Activated naive CD4-positive, alpha-beta T cell treated with anti-CD3 and anti-CD28 coated beads, Interleukin-2, amount 10 ng/mL, durations not matched to agents 7 days and 5 days (primary cell): ENCODE measurements at places on chromosomes 11 and 22.
A peak's percentile ranks its signal among the peaks of the same experiment; 100 is the strongest.

DNA sequence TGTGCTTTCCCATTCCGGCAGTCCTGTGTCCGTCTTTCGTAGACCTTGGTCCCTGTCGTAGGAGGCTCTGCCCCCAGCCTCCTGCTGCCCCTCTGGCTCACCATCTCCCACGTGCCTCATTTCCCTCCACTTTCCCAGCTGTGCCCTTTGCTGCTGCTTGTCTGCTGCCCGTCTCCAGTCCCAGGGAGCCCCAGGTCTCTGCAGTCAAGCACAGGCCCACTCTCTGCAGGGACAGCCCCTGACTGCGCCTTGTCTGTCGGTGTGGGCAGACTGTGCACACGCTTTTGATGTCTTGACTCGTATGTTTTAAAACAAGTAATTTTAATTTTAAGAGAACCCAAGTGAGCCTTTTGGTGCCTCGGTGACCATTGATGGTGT, 12.4 kb downstream of the DGCR8 start:
- DNase-seq, result no peak

DNA sequence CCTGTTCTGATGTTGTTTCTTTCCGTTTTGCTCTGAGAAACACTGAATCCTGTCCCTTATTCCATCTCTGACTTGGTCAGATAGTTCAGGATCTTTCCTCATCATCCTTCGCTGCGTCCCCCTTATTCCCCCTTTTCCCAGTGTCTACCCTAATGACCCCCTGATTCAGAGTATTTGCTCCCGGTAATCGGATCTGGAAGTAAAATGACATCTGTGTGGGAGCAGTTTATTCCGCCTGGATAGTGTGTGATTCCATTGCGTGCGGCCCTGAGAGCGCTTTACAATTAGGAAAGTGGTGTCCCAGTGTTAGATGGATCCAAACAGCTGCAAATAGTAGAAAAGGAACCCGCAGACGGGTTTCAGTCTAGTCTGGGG, 606 bp downstream of the DRG1 start:
- no peak for DNase-seq

DNA sequence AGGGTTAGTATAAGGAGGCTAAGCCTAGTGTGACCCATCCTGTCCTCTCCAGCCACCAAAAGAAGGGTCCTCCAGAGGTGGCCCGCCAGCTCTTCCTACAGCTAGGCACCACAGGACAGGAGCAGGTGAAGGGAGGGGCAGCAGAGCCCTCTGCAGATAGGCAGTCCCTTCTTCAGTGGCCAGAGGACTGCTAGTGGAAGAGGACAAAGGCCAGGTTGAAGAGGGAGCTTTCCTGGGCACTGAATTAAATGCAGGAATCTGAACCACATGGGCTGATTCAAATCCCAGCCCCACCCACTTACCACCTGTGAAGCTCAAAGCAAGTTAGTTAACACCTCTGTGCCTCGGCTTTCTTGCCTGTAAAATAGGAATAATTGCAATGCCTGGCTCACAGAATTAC, 409.5 kb downstream of the NXPE2 start:
- no peak for DNase-seq

GRCh38 chr11:18865951-18866350, 73.3 kb downstream of the MRGPRX1 start:
- DNase-seq, result no peak

GRCh38 chr11:96136613-96137298, 206.2 kb downstream of the MAML2 start:
- no peak for DNase-seq

- no peak for DNase-seq
Observed at GRCh38 chr11:67369801-67370284, 3.6 kb downstream of the CLCF1 start.

GRCh38 chr11:37505406-37505805, 907.4 kb upstream of the RAG2 start:
- no peak for DNase-seq

DNA sequence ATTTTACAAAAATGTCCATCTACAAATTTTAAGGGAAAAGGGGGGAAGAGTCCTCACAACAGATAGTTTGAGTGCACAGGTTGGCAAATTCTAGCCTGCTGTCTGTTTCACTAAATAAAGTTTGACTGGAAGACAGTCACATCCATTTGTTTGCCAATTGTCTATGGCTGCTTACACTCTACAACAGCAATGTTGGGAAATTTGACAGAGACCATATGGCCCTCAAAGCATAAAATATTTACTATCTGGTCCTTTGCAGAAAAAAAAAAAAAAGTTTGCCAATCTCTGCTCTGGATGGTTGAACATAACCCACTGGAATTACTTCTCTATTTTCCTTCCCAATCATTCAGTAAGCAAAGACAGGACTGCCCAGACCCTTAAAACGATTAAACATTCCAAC, 88.2 kb downstream of the FCHSD2 start:
- DNase-seq, result no peak

GRCh38 chr11:133064152-133064877, 468.0 kb downstream of the OPCML start:
- no peak for DNase-seq

DNA sequence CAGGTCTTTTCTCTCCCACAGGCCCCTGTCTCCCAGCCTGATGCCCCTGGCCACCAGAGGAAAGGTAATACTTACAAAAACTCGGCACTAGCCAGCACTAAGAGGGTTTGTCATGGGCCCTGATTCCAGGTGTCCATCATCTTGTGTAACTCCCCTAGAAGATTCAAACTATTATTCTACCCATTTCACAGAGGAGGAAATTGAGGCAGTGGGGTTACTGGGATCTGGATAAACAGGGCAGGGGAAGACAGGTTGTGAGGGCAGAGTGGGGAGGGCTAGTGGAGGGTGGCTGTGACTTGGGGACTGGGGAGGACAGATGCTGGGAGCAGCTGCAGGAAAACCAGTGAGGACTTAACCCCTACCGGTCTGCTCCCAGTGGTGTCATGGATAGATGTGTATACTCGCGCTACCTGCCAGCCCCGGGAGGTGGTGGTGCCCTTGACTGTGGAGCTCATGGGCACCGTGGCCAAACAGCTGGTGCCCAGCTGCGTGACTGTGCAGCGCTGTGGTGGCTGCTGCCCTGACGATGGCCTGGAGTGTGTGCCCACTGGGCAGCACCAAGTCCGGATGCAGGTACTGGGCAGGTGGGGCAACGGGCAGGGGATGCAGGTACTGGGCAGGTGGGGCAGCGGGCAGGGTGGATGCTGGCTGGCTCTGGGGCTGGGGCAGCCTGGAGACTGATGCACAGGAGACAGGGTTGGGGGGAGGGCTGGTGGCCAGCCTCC, 1.2 kb downstream of the VEGFB start:
- DNase-seq, result no peak

DNA sequence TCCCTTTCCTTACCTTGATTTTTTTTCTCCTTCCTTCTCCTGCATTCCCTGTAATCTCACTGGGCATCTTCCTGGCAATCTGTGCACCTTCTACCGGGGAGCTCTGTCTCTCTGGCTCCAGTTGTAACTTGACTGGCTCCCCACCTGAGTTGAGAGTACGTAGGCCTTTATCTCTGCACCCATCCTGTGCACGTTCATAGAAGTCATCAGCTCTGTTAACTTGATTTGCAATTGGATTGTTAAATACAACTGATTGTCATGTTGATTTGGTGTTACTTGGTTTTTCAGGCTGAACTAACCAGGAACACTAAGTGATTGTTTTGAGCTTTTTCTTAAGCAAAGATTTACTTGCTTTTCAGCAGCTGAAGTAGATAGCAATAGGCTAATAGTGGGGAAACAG, 11.8 kb downstream of the SWAP70 start:
- no peak for DNase-seq

DNA sequence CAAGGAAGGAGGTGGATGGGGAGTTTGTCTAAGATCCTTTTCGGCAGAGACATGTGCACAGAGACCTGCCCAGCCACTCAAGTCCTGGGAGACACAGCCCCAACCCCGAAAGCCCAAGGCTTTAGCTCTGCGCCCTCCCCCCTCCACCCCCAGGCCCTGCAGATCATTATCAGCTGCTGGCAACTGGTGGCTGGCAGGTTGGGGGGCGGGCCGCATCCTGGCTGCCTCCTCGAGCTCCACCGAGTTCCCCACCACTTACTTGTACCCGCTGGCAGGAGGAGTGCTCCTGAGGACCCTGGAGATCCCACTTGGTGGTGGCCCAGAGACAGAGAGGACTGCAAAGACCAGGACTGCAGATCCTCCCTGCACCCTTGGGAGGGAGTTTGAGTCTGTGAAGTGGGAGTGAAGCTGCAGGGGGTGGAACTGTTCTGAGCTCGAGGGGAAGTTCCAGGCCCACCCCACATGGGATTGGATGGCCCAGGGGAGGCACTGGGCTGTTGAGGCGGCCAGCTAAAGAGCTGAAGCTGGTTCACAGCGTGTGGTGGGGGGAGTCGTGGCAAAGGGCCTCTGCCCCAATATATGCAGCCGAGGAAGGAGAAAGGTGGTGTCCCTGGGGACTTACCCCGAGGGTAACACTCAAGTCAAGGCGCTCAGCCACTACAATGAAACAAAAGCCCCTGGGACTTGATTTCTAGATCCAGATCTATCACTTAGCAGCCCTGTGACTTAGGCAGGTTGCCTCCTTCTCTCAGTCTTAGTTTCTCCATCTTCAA, 19.9 kb upstream of the CCDC86 start:
- DNase-seq, result no peak

- DNase-seq, result peak; percentile 33
Observed at GRCh38 chr11:119055901-119056300, 1.1 kb downstream of the HYOU1 start.

DNA sequence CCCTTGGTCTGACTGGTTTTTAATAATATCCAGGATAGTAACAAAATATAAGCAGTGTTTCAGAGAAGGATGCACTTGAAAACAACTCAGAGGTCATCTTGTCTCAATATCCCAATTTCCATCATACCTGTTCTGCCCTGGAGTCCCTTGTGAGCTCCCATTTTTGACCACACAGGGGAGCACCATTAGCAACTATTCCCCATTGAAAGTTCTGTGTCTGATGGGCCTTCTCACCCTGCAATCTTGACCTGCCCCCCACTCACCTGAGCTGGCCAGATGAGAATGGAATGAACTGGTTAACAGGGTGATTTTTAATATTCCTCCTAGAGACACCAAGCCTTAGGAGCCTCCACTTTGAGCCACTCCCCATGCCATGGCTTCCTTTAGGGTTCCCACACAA, 3.8 kb upstream of the CAPN5 start:
- no peak for DNase-seq

DNA sequence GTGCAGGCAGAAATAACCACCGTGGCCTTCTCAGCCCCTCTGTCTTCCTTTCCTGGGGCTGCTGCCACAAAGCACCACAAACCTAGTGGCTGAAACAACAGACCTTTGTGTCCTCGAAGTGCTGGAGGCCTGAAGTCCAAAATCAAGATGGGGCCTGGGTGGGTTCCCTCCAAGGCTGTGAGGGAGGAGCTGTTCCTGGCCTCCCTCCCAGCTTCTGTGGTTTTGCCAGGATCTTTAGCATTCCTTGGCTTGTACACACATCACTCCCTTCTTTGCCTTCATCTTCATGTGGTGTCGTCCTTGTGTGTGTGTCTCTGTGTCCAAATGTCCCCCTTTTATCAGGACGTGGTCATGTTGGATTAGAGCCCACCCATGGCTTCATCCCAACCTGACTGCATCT, 29.0 kb upstream of the PARVG start:
- DNase-seq, result no peak

DNA sequence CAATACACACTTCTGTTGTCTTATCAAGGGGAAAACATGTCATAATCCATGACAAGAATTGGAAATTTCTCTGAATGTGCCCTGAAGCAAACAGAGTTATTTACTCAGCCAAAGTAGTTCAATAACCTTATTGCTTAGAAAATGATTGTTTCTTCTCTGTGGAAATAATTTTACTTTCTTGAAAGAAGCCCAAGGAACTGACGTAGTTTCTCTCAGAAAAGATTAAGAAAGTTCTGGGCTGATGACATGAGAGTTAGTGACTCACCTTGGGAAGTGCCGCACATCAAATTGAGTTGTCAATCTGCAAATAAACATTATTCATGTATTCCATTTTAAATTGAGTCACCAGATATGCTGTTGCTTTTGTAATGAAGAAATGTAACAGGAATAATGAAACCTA, 418.6 kb upstream of the LRRC4C start:
- DNase-seq, result no peak

GRCh38 chr11:9568854-9569587, 4.4 kb upstream of the WEE1 start:
- no peak for DNase-seq

DNA sequence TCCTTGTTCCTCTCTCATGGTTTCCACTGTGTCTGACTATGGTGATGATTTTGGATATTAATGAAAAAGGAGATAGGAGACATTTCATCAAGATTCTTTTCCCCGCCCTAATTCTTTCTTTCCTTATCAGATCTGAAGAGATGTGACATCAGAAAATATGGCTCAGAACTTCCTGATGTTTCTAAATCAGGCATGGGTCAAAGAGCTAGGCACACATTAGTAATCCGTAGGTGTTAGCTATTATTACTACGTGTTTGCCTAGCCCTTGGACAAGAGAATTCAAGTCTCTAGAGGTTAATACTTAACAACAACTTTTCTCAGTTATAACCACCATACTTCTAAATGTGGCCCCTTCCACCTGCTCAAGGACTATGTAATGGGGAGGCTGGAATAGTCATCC, 5.8 kb downstream of the JOSD1 start:
- DNase-seq, result no peak

DNA sequence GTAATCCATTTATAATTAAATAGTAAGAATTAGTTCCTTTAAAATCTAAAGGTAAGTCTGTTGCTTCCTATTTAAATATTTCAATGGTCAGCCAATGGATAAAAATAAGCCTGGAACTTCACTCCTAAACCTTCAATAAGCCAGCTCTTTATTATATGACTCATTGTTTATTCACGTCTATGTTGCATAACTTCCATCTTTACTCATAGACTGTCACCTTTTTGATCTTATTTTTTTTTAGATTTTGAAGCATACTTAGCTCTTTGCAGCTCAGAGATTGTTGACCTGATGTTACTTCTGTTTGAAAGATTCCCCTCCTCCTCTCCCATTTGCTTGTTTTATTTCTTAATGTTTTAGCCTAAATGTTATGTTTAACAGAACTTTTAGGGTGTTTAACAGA, 1571.2 kb upstream of the RAG2 start:
- no peak for DNase-seq

DNA sequence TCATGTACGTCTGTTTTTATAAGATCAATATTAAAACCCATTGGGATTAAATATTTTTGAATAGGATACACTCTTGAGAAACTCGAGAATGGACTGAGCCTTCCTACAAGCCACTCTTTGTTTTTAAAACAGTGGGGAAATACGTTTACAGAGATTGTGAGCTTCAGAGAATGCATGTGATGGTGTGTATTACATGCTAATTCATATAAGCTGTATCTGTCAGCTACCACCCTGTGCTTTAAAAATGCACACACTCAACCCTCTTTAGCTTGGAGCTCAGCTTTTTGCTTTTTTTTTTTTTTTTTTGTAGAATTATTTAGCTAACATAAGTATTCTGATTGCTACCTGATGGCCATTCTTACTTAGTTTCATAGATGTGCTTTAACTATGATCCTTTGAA, 46.3 kb upstream of the ASPHD2 start:
- no peak for DNase-seq

- no peak for DNase-seq
Observed at GRCh38 chr11:26632691-26633159, 60.7 kb upstream of the MUC15 start.
